ENCODE measurements at places on chromosomes 16 and 17. TPM values are rescaled to one million over a fixed set of nuclear protein-coding genes. Genes with fewer than 3 reads are reported as not detected.
A peak's percentile ranks its signal among the peaks of the same experiment; 100 is the strongest.

GRCh38 chr17:62578757-62579487 lies 48.5 kb upstream of the MRC2 start:
- DNase-seq: no peak
- H3K4me1 ChIP-seq: peaks cover 7% of the 10 kb centered on the region
- no peaks in the 10 kb centered on the region for H3K27me3 ChIP-seq
- H3K36me3 ChIP-seq: 0 out of 2 replicates have a peak, but pooled peaks cover 12% of the 10 kb centered on the region
- H3K27ac ChIP-seq: no peak overlapping the region
- H3K4me3 ChIP-seq: no peak overlapping the region

DNA sequence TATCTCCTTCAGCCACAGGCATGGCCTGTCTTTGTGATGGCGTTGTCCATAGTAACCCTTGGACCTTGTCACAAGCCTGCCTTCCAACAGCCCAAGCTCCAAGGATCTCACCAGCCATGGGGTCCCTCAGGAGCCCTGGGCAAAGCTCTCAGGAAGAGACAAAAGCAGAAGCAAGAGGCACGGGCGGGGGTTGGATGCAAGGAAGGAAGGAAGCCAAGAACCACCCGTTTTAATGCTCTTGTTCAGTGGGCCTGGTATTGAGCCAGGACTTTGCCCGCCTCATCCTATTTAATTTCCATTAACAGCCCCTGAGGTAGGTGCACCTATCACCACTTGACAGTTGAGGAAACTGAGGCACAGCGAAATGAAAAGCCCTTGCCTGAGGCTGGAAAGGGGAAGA lies 32.3 kb upstream of the GOSR2 start:
- H3K27ac ChIP-seq: no peak overlapping the region
- DNase-seq: no peak
- no peak overlapping the region for H3K4me3 ChIP-seq
- H3K27me3 ChIP-seq: no peaks in the 10 kb centered on the region

Gene TMC7
- total RNA-seq: 2.4 TPM

- H3K27ac ChIP-seq: no peak overlapping the region
- H3K36me3 ChIP-seq: no peaks in the 10 kb centered on the region
- no peaks in the 10 kb centered on the region for H3K4me1 ChIP-seq
- DNase-seq: no peak
- H3K27me3 ChIP-seq: no peaks in the 10 kb centered on the region
These were observed 53.3 kb upstream of the KDM8 start for GRCh38 chr16:27149986-27150385.

- no peaks in the 10 kb centered on the region for H3K36me3 ChIP-seq
- peaks cover 14% of the 10 kb centered on the region for H3K4me1 ChIP-seq
- H3K27ac ChIP-seq: no peak overlapping the region
- H3K27me3 ChIP-seq: no peaks in the 10 kb centered on the region
- peak; percentile 9 for DNase-seq
- H3K4me3 ChIP-seq: no peak overlapping the region
These were observed 15.0 kb downstream of the CA10 start for GRCh38 chr17:52143542-52143941.

Gene CCL23
- not detected for total RNA-seq

Gene CACNG3
- 0.12 TPM for total RNA-seq

- H3K4me3 ChIP-seq: no peak overlapping the region
- no peaks in the 10 kb centered on the region for H3K36me3 ChIP-seq
- H3K4me1 ChIP-seq: no peaks in the 10 kb centered on the region
- no peak for DNase-seq
- H3K27me3 ChIP-seq: no peaks in the 10 kb centered on the region
These were observed 15.5 kb downstream of the UTS2R start for GRCh38 chr17:82386881-82387704.

DNA sequence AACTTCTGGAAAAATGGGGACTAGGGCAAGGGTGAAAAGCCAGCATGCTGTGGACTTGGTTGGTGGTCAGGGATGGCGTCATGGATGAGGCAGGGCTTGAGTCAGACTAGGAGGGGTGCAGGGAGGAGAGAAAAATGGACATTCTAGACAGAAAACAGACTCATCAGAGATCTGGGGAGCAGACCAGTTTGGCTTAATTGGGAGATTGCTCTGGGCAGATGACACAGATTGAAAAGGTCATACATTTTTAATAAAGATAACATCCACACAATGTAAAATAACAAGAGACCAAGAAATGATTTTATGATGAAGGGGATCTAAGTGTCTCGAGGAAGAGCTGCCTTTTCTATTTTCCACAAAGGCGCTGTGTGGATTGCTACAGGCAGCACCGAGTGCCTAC lies 326.3 kb downstream of the XYLT1 start:
- no peaks in the 10 kb centered on the region for H3K27me3 ChIP-seq
- H3K4me1 ChIP-seq: no peaks in the 10 kb centered on the region
- no peak overlapping the region for H3K4me3 ChIP-seq
- no peaks in the 10 kb centered on the region for H3K36me3 ChIP-seq
- no peak overlapping the region for H3K27ac ChIP-seq

Gene TVP23A
- total RNA-seq: 4.5 TPM

Data from GM23338 (cell line).